Bladder microvascular endothelial cell (primary cell): ENCODE measurements at places on chromosomes 16 and 17. TPM values are rescaled to one million over a fixed set of nuclear protein-coding genes. Genes with fewer than 3 reads are reported as not detected.

Gene SPATA20
- 36.3 and 40.3 TPM in 2 replicates for total RNA-seq

Gene WSCD1
- 27.6 and 35.3 TPM in 2 replicates for total RNA-seq

Gene SCGB1C2
- not detected in 2 replicates for total RNA-seq

Gene HOXB2
- 1.6 and 5.2 TPM in 2 replicates for total RNA-seq

Gene HOXB8
- 1.4 and 4.9 TPM in 2 replicates for total RNA-seq

Gene SECTM1
- total RNA-seq = 2.2 and 3.9 TPM in 2 replicates

Gene PIPOX
- 2.3 and 2.8 TPM in 2 replicates for total RNA-seq

Gene JPT2
- 31.1 and 64.1 TPM in 2 replicates for total RNA-seq

Gene SLFN14
- total RNA-seq = not detected in 2 replicates

Gene FOXC2
- 0.16 and 2.0 TPM in 2 replicates for total RNA-seq

Gene NPLOC4
- 63.1 and 155 TPM in 2 replicates for total RNA-seq

Gene PTX4
- total RNA-seq = 0.13 and 0.16 TPM in 2 replicates

Gene PLCG2
- 12.3 and 56.6 TPM in 2 replicates for total RNA-seq

Gene HS3ST3B1
- total RNA-seq = under 0.01 and 0.44 TPM in 2 replicates

Gene TBX21
- under 0.01 TPM in 1 of 2 replicates, not detected in the other for total RNA-seq
